Stimulated activated CD4-positive, alpha-beta T cell treated with anti-CD3 and anti-CD28 coated beads, Interleukin-1b, Interleukin-23, amount 100 ng/mL, for 1 hour (primary cell): ENCODE measurements at places on chromosomes 16 and 17.

DNA sequence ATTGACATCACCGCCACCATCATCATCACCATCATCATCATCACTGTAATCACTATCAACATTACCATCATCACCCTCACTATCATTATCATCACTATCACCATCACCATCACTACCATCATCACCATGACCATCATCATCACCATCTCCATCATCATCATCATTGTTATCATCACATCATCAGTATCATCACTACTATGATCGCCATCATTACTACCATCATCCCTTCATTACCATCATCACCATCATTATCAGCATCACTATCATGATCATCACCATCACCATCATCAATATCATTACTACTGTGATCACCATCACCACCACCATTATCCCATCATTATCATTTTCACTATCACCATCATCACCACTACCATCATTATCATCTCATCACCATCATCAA is 368.3 kb downstream of the SEC14L1 start:
- no peak for DNase-seq

DNA sequence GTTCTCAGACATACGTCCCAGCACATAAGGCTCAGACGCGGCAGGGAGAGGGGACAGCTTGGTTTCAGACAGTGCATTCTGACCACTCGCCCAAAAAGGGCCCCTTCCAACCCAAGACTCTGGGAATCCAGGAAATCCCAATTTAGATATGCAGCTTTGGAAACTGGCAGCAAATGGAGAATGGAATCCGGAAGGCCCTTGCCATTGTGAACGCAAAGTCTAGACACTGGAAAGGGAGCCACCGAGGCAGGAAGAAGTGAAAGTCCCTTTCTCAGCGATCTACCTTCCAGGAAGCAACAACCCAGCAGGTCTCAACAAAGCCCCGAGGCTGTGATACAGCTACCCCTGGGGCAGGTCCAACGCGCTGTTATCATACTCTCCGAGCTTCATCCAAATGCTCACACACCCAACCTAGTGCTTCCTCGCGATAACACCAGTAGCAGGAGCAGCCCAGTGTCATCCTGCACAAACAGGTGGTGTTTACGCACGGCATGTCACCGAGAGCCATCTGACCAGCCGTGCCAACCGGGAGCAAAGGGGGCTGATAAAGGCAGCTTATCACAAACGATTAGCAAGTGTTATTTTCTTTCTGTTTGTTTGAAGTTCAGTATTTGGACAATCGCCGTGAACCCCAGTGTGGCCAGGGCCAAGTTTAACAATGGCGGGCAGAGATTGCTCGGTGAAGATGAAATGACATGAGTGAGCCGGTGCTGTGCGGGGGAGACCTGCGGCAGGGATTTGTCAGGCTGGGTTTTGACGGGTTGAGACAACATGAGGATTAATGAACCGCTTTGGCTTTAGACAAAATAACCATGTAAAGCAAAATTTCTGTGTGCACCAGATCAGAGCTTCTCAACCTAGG is 240.6 kb downstream of the FOXL1 start:
- DNase-seq: no peak

GRCh38 chr17:50209472-50210239 is 8.2 kb upstream of the COL1A1 start:
- no peak for DNase-seq

GRCh38 chr17:51463353-51463752 is 203.0 kb downstream of the UTP18 start:
- no peak for DNase-seq

- no peak for DNase-seq
Measured at GRCh38 chr16:23333034-23333579, 31.0 kb downstream of the SCNN1B start.

- DNase-seq: no peak
Measured at GRCh38 chr16:3032624-3033023, 4.1 kb downstream of the BICDL2 start.

- no peak for DNase-seq
Measured at GRCh38 chr17:59840329-59841090, 52.2 kb downstream of the TUBD1 start.

DNA sequence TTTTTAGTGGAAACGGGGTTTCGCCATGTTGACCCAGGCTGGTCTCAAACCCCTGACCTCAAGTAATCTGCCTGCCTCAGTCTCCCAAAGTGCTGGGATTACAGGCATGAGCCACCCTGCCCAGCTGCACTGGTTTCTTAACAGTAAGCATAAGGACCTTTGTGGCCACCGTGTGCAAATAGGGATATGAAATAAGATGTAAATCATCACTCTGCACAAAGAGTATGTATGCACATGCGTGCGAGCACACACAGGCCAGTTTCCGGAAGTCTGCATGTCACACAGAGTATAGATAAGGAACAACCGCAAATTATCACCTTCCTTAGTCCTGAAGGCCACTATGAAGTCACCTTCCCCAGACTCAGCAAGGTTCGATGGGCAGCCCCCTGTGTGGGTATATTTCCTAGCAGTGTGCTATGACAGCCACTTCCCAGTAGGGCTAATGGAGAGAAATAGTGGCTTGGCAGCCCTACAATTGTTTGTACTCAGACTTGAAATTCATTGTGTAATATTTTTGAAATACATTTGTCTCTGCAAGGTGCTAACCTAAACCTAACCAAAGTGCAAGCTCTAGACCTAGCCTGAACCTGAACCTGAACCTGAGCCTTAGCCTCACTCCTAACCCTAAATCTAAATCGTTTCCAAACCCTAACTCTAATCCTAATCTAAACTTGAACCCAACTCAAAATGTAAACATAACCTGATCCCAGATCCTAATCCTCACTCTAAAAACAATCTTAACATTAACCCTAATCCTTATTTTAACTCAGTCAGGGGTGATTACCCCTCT is 48.4 kb upstream of the SKAP1 start:
- no peak for DNase-seq

DNA sequence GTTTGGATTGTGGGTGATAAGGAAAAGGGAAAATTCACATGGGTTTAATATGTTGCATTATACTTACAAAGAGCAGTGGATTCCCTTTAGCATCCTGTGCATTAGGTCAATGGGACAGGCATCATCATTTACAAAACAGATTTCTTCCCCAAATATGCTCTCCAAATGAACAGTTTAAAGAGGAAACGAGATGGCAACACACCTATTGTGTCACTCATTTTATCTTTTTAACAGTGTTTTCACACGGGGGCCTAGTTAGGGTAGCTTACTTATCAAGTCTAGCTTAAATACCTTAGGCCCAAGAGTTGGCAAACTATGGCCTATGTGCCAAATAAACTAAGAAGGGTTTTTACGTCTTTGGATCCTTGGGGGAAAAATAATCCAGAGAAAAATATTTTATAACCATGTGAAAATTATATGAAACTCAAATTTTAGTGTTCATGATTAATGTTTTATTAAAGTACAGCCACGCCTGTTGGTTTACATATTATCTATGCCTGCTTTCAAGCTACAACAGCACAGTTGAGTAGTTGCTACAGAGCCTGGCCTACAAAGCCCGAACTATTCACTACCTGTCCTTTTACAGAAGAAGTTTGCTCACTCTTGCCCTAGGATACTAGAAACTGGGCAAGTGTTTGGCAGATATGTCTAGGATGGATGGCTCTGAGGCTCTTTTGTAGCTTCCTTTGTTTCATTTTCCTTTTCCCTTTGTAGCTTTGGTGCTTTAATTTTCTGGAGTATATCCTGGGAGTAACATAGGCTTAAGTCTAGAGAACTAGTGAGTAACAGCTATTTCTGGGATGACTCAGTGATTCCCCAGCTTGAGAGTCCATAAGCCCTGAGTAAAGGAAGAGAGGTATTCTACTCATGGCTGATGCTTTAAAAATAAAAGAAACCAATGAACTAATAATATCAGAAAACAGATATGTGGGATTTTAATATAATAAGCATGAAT is 12.4 kb downstream of the NUP93 start:
- no peak for DNase-seq

DNA sequence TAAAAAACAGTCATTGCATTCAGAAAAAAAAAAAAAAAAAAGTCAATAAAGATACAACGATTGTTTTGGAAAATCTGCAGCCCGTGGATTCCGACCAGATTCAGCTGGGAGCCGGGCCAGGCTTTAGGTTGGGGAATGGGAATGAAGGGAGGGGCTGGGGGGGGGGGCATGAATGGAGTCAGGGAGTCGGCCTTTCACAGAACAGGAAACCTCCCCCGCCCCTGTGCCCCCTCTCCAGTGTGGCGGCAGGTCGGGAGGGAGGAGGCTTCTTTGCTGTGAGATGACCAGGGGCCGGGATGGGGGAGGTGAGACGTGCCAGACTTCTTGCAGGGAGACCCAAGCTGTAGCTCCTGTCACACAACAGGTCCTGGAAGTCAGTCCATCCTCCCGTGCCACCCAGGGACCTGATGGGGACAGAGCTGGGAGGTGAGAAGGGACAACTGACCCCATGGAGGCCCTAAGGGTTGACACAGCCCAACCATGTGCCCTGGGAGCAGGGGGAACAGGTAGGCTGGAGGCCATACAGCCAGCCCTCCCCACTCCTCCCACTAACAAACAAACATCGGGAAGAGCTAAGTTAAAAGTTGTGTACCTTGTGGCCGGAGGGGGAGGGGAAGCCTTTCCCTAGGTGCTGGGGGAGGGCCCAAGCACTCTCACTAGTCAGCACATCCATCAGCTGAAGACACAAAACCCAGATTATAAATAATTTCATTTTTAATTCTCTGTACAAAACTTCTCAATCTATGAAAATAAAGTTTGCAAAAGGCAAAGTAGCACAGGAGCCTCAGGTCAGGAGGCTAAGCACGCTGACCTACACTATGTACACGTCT is 25.2 kb downstream of the SREBF1 start:
- no peak for DNase-seq

- no peak for DNase-seq
Measured at GRCh38 chr17:77311371-77311981, 170.7 kb downstream of the SEC14L1 start.

GRCh38 chr16:9061358-9061813 is 30.1 kb upstream of the HAPSTR1 start:
- DNase-seq: no peak

DNA sequence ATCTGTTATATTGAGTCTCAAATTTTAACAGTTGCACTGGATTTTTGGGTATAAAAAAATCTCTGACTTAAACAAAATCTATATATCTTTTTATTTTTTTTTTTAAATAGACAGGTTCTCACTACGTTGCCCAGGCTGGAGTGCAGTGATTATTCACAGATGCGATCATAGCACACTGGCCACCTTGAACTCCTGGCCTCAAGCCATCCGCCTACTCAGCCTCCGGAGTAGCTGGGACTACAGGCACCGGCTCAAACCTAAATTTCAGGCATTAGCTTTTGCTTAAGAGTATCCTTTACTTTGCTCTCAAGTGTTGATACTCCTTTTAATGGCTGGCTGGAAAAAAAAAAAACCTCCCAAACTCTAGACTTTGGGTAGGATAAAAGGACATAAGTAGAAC is 61.6 kb downstream of the RPGRIP1L start:
- DNase-seq: no peak

GRCh38 chr17:4972752-4973151 is 5.1 kb upstream of the SPAG7 start:
- DNase-seq: no peak

GRCh38 chr16:3282103-3282729 is 1.1 kb upstream of the ZNF263 start:
- DNase-seq: no peak

- DNase-seq: peak; percentile 51
Measured at GRCh38 chr17:79042421-79043190, 18.6 kb downstream of the C1QTNF1 start.

DNA sequence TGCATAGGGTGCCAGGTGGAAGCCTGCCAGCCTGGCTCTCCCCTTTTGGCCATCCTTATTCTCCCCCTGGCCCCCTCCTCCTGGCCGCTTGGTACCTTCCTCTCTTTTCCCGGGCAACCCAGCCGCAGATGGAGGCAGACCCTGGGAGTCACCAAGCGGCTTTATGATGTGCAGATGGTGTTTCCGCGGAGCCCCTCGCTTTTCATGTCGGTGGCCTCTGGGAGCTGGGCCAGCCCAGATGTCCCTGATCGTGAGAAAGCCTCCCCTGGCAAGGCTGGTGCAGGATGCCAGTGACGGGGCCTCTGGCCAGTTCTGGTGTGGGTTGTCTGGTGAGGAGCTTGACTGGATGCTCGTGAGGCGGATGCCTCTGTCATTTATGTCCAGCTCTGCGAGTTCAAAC is 18.0 kb upstream of the BRD7 start:
- no peak for DNase-seq

DNA sequence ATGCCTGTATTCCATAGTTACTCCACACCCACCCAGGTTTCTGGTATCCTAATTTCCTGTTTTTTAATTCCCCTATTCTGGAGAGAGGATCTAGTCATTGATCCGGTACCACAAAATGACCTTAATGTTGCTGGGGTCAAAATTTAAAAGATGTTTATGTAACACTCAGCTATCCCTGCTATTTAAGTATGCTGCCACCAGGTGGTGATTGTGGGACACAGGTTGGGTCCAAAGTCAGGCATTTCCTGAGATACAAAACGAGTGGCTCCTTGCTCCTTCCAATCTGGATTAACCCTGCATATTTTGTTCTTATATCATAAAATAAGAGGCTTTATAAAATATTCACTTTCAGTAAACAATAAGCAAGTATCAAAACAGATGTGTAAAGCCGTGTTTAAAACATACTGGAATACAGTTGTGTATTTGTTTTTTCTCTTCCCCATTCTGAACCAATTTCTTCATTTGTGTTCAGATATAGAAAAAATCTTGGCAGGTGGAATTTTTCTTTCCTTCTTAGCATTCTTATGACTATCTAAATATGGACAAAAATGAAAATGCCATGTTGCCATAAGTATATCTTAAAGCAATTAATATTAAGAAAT is 16.3 kb downstream of the HS3ST4 start:
- DNase-seq: no peak

DNA sequence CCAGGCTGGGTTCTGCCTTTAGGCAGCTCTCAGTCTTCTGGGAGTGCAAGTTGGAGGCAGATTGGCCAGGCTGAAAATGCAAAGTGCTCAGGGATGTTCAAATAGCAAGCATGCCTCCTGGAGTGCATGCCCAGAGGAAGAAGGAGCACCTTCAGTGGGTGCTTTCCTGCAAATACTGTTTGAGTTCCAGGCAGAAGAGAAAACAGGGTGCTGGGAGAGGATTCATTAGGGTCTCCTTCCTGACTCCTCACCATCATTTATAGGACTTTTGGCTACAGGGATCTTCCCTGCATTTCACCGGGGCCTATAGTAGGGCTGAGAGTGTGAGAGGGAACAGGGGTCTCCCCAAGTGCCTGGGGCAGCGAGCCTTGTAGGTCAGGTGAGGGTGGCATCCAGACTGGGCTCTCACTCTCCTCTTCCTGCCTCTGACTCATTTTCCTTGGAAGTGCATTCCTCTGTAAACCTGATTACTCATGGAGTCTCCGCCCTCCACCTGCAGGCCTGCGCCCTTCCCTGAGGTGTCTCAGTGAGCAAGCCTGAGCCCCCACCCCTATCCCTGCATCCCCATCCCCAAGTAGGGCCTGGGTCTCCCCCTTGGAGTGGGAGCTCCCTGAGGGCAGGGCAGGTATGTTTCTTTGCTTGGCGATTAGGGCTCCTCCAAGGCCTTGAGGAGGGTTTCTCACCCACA is 17.1 kb upstream of the TNS4 start:
- DNase-seq: no peak

GRCh38 chr16:46932802-46933201 is 40.7 kb downstream of the DNAJA2 start:
- no peak for DNase-seq

GRCh38 chr17:45734598-45734997 is 49.5 kb upstream of the CRHR1 start:
- DNase-seq: no peak
